ENCODE measurements at places on chromosomes 2 and 18.

DNA sequence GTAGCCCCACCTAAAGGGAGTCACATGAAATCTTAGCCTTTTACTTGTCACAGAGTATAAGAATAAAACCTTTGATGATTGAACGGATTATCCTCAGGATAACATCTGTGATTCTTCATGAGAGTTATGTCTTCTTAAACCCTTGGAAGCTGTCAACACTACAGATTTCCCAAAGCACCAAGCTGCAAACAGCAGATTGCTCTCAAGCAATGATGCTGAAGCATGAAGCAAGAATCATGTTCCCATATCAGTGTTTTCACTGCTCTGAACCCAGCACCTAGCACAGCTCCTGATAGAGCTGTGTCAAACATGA lies 47.6 kb upstream of the CELF4 start:
- no peak for DNase-seq

- no peak for DNase-seq
Measured at GRCh38 chr2:238589591-238590460, 163.1 kb downstream of the ASB1 start.

DNA sequence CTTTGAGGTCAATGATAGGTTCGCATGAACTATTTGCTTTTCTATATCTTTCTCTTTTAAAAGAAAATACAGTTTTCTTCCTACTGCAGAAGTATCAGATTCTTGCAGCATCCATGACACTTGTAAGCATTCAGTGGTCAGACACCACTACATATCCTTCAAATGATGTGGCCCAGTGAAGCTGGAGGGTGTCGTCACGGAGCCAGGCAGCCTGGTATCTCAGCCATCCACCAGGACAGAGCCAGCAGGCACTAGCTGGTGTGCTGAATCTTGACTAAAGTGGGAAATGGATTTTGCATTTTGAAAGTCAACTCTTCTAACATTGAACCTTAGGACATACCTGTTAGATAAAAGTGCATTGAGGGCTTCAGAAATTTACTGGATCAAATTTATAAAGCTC lies 5.4 kb downstream of the KLHL14 start:
- no peak for DNase-seq

GRCh38 chr2:236667526-236667925 lies 97.9 kb downstream of the ACKR3 start:
- no peak for DNase-seq

GRCh38 chr18:29157057-29157780 lies 980.3 kb upstream of the CDH2 start:
- no peak for DNase-seq

Measured in hematopoietic multipotent progenitor cell (in vitro differentiated cells).